Ureter (tissue), 1 donor: ENCODE measurements at places on chromosomes 5 and 9.

DNA sequence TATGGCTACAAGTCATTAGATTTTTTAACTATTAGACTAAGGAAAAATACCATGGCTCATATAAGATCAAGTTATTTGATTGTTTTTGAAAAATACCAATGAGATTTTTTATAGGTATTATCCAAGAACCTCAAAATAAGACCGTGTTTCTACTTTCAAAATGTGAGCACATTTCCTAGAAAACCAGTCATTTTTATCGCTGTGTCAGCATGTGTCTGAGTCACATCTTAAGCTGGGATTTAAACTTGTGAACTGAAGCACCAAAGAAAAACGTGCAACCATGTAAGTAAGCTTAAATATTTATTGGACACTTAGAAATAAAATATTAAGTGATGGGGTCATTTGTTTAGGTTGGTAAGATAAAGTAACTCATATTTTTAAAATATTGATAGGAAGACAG is 1676.0 kb upstream of the NUDT12 start:
- no peak for DNase-seq

DNA sequence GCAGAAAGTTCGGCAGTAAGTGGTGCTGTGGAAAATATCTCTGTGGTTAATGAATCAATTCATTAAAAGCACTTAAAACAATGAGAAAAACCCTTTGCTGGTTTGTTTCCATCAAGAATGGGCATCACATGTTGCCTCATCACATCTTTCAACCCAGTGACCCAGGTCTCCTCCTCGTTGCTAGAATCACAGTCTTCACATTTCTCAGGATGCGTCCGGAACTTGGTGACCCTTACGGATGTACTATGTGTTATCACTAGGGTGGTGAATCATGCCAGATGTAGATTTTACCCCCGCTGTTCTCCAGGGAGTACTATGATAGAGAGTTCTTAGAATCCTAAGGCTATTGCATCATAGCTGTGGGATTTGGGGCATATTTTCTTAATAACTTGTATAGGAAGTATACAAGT is 217.9 kb upstream of the KLF4 start:
- DNase-seq = no peak

DNA sequence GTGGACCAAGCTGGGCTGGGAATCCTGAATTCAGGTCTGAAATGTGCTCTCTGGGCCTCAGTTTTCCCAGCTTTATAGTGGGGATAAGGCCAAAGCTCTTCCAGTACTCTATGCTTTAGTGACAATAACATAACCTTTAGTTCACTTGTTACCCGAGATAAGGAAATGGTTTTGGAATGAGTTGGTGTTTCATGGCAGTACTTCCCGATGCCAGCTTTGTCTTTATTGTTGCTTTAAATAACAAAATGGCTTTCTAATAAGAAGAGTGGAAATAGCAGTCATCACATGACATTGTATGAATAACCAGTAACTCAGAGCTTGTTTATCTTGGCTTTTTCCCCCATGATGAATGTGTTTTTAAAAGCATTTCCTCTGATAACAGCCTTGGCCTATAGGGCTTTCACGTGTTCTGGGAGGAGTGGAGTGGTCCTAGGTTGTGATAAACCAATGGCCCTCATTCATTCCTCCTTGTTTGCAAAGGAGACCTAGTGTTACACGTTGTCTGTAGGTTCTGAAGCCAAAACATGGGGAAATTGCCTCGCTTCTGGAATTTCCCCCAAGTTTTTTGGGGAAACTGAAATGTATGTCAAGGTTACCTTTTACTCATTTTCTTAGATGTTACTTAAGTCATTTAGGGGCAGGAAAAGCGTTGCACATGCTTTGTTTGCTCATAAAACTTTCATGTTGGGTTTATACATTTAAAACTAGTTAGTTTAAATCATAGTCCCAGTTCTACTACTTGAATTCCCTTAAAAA is 53.7 kb downstream of the ZNF618 start:
- DNase-seq = no peak

DNA sequence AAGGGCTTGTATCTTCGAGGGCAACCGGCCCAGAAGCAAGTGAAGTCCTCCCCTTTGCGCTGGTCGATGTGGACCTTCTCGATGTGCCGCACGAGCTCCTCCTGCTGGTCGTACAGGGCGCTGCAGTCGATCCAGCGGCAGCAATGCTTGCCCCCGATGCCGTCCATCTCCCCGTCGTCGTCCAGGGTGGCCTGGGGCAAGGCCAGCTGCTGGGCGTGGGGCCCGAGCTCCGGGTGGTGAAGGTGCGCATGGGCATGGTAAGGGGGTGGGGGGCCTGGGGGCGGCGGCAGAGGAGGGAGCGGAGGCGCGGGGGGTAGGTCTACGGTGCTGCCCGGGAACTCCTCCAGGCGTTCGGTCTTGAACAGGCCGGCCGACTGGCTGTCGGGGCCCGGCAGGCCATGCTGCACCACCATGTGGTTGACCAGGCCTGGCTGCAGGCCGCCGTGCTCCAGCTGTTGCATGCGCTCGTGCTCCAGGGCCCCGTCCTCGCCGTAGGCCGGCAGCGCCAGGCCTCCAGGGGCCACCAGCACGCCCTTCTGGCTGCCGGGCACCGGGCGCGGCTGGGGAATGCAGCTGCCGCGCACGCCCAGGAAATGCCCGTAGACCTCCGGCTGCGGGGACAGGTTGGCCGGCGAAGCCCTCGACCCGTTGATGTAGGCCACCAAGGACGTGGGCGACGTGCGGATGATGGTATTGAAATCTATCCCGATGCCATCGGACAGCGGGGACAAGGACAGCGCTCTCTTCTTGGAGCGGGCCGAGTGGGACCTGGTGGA is 181.8 kb downstream of the GLIS3 start:
- DNase-seq = no peak

GRCh38 chr5:35785601-35786085 is 71.0 kb upstream of the IL7R start:
- no peak for DNase-seq

GRCh38 chr9:22433691-22434090 is 12.9 kb upstream of the DMRTA1 start:
- no peak for DNase-seq

DNA sequence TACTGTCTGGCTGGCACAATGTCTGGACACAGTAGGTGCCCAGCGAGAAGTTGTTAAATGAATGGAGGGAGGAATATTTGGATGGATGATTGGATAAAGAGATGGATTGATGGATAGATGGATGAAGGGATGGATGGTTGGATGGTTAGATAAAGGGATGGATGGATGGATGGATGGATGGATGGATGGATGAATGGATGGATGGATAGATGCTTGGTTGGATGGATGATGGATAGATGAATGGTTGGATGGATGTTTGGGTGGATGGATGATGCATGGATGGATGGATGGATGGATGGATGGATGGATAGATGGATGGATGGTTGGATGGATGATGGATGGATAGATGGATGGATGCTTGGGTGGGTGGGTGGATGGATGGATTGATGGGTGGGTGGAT is 90.4 kb downstream of the UBE2QL1 start:
- no peak for DNase-seq

DNA sequence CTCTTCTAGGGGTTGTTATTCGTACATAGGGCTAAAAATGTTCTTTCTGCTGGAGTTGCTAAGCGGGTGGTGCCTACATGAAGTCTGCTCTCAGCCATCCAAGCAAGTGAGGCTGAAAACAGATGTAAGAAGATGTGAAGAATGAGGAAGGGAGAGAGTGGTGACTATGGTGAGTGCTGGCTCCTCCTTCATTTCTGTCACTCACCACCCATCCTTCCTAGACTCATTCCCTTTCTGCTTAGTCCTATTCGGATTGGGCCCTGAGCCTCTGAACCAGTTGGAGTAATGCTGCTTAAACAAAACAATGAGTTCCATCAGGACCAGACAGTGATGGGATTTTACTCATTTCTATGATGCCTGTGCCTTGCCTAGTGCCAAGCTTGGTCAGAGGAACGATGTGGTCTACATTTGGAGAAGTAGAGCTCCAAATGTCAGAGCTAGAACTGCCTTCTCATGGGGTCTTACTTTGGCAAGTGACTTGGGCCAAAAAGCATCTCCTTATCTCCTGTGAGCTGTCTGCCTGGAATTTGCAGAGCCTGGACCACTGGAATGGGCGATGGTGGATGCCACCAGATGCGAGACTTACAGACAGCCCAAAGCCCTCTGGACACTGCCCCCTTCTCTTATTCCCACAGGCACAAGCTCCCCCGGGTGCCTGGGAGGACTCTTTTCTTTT is 192.9 kb downstream of the FBXL7 start:
- no peak for DNase-seq

DNA sequence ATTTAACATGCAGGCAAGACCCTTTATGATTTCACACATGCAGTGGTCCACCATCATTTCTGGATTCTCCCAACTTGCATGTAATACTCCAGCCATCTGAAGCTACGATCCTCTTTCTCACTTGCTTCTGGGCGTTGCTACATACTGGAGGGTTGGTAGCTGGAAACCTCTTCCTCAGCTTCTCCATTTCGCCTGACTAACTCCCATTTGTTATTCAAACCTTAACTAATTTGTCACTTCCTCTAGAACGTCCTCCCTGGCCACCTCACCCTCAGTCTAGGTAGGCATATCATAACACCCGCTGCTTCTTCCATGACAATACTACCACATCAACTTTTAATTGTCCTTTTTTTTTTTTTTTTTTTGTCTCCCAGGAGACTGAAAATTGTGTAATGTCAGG is 72.6 kb upstream of the EQTN start:
- no peak for DNase-seq

DNA sequence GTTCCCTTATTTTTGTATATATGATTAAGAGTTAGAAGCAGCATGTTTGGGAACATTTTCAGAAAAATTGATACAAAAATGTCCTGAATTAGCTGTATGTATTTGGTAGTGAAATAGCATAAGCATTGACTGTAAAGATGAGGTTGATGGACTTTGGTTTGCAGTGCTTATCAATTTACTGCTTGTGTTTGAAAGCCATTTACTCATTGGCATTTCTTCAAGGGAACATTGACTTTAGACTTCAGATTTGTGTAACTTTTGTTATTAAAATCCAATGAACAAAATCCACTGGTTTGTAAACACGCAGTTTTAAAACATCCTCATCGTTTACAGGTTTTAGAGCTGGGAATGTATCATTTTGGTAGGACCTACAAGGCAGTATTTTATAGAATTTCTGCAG is 61.3 kb downstream of the KDM4C start:
- no peak for DNase-seq

DNA sequence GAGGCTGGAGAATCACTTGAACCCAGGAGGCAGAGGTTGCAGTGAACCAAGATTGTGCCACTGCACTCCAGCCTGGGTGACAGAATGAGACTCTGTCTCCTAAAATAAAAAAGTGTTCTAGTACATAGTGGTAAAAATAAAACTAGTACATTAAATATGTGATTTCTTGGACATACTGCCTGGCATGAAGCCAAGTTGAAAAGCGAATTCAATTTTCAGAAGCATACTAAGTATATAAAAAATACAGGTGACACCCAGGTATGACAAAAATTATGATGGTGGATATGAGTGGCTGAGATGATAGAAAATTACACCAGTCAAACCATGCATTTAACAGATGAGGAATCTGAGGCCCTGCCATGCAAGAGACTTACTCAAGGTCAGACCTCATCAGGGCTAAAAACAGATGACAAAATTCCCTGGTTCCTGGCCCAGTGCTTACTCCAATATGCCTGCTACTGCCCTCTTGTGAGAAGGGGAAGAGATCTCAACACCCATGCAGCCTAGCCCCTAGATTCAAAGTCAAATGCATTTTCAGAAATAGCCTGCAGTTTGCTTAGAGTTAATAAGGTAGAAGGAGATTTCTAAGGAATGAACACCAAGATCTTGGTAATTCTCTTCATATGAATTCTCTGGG is 46.6 kb upstream of the GNPDA1 start:
- DNase-seq = no peak

GRCh38 chr5:149421372-149421685 is 42.2 kb upstream of the IL17B start:
- DNase-seq = no peak

DNA sequence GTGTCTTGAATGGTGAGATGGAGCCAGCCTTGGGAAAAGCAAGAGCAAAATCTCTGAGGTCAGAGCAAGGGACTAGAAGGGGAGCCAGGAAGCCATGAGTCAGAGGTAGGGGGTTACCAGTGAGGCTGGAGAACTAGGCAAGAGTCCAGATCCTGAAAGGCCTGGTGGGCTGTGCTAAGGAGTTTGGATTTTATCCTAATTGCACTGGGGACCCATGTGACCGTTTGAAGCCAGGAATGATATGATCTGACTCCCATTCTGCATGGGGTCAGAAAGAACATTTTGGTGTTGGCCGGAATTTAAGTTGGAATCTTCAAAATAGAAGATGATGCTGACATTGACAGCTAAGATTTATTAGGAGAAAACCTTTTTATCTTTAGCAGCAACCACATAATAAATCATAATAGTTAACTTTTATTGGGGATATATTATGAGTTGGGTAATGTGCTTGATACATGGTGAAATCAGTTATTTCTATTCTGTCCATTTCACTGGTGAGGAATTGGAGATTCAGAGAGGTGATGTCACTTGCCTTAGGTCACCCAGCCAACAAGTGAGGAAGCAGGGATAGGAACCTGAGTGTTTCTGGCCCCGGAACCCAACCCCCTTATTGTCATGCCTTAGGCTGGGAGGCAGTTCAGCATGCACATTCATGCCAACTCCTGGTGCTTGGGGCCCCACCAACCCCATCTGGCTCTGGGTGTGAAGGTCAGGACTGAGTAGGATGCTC is 61.5 kb upstream of the RARS1 start:
- DNase-seq = no peak

DNA sequence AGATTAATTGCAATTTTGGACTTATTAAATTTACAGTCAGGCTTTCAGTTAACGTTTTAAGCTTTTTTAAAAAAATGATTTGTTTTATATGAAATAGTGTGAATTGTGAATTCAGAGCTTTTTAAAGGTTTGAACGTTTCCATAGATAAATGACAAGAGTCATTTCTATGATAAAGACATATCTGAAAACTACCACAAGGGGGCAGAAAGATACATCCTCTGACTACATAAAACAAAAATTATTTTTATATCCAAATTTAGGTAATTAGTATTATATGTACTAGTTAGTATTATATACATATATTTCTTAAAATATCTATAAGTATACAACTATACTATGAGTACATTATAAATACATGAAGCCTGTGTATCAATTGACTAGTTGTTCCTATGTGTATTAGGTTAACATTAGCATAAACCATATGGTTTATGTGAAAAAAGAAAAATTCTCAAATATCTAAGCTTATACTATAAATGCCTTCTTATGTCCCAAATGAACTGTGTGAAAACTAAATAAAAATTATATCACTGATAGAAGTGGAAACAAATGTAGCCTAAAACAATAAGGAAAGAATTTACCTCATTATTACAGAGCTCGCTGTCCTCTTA is 155.2 kb downstream of the MEF2C start:
- DNase-seq = no peak

- DNase-seq = no peak
Measured at GRCh38 chr5:125277494-125278154, 531.2 kb upstream of the ZNF608 start.

DNA sequence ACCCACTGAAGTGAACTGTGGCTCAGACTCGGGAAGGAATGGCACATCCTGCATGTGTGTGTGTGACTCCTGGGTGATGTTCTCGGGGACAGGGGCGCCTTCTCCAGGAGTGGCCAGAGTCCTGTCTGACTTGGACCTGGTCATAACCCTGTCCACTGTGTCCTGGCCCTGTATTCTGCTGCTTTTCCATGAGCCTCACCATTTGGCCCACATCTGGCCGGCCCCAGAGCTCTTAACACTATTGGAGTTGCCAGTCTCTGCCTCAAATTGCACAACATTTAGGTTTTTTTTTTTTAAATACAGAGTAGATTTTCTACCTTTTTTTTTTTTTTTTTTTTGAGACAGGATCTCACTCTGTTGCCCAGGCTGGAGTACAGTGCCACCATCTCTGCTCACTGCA is 278.3 kb upstream of the TUT7 start:
- DNase-seq = no peak
